Omental fat pad (tissue), 4 donors: ENCODE measurements at places on chromosomes 7 and 10. TPM values are rescaled to one million over a fixed set of nuclear protein-coding genes. Genes with fewer than 3 reads are reported as not detected.
A peak's percentile ranks its signal among the peaks of the same experiment; 100 is the strongest.

GRCh38 chr7:36107926-36108631, 45.0 kb upstream of the EEPD1 start:
- DNase-seq: no peak

ASAH2B gene
- total RNA-seq: 1.1 TPM

GRID1 gene
- total RNA-seq: 3.2 TPM

GRCh38 chr10:52308251-52309031, 5.6 kb upstream of the DKK1 start:
- DNase-seq: no peak

DNA sequence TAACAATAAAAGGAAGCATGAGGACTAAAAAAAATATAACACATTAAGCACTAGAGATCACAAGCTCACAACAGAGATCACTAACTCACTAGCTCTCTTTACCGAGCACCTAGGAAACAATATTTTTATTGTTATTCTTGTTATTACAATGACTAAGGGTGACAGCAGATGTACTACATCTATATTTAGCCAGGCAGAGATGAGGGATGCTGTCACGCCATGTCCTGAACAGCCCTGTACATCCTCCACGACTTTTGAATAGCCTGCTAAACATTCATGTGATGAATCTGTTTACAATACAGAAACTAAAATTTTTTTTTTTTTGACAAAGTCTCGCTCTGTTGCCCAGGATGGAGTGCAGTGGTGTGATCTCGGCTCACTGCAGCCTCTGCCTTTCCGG, 22.7 kb downstream of the FAM133B start:
- no peak for DNase-seq

DNA sequence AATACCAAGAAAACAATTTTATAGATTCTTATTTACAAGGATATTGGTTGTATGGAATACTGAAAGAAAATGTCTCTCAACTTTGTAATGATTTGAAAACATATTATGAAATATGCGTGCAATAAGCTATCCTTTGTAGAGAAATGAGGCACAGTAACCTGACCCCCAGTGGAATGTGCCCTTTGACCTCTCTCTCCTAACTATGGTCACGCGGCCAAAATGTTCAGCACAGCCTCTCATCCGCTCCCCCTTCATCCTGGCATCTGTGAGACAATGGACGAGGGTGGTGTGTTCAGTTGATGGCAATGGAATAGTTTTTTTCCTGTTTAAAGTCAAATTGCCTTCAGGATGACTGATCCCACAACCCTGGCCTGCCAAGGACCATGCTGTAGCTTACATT, 13.3 kb downstream of the BEND7 start:
- DNase-seq: no peak

COL26A1 gene
- 0.37 TPM for total RNA-seq

H2BK1 gene
- not detected for total RNA-seq

- no peak for DNase-seq
These were observed 98.2 kb downstream of the KIAA1217 start for GRCh38 chr10:24307116-24307515.

GRCh38 chr10:81995254-81995653, 120.3 kb downstream of the NRG3 start:
- DNase-seq: no peak

OR2A1 gene
- total RNA-seq: 0.09 TPM

PGAM2 gene
- not detected for total RNA-seq

IKZF1 gene
- 34.5 TPM for total RNA-seq

DNA sequence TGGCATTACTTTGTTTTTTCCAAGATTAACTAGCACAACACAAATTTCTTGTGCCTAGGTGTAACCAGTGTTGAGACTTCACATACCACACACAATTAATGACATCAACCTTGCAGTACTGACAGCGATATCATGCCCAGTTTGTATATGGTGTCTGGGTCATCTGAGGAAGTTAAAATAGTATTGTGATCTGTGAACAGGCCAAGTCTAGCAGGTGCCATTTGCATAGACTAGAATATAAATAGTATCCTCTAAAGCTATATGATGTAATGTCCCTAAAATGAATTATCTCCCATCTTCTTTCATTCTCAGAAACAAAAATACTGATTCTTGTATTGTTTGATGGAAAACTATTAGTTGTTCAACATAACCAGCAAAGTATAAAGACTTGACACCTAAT, 175.8 kb upstream of the KAT6B start:
- no peak for DNase-seq

DNA sequence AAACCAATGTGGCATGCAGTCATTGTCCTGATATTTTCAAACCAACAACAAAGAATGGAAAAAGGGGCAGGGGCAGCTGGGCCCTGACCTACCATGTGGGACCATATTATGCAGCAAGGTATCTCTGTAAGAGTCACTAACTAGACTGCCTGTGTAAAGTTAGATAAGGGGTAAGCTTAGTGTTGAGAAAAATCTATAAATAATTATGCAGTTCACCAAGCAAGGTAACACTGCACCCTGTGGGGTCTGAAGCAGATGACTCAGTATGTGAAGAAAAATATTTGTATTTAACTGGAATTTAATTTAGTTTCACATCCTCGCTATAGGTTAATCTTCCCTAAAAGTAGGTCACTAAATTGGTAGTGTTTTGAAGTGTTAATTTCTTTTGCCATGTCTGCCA, 99.3 kb downstream of the PPP1R3A start:
- DNase-seq: no peak

CTNNA3 gene
- 1.2 TPM for total RNA-seq

- DNase-seq: no peak
These were observed 8.2 kb downstream of the TPK1 start for GRCh38 chr7:144827621-144828020.

CRHR2 gene
- total RNA-seq: 0.95 TPM

GRCh38 chr10:22927661-22928403, at the start of gene ARMC3:
Gene ARMC3 (plus strand): TSS chr10:22928053. CDS start chr10:22931997, 3,944 bp downstream.
- DNase-seq: no peak

KBTBD2 gene
- total RNA-seq: 45.6 TPM

PTPRZ1 gene
- total RNA-seq: 13.3 TPM

ZDHHC4 gene
- total RNA-seq: 45.3 TPM

HHEX gene
- 20.0 TPM for total RNA-seq

LLCFC1 gene
- total RNA-seq: not detected

DNA sequence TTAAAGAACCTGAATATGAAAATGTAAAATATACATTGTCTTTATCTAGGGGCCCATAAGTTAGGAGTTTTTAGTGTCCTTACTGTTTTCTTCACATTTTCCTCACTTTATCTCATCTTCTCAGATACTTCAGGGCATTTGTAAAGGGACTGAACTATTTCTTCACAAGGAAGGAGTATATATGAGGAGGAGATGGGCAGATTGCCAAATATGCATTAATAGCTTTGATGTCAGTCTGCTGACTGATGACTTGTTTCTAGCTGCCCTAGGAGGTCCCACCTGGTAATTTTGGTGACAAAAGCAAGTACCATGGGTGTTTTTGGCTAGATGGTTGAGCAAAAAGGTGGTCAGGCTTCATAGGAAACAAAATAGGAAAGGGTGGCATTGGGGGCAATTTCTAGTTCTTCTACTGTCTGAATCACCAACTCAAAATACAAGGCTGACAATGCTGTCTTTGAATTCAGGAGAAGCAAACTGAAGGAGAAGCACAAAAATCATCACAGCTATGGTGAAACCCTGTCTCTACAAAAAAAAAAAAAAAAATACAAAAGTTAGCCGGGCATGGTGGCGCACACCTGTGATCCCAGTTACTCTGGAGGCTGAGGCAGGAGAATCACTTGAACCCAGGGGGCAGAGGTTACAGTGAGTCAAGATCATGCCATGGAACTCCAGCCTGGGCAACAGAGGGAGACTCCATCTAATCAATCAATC, 10.4 kb upstream of the STRIP2 start:
- DNase-seq: no peak

FGFBP3 gene
- 3.0 TPM for total RNA-seq

ABCB4 gene
- total RNA-seq: 0.84 TPM

DNA sequence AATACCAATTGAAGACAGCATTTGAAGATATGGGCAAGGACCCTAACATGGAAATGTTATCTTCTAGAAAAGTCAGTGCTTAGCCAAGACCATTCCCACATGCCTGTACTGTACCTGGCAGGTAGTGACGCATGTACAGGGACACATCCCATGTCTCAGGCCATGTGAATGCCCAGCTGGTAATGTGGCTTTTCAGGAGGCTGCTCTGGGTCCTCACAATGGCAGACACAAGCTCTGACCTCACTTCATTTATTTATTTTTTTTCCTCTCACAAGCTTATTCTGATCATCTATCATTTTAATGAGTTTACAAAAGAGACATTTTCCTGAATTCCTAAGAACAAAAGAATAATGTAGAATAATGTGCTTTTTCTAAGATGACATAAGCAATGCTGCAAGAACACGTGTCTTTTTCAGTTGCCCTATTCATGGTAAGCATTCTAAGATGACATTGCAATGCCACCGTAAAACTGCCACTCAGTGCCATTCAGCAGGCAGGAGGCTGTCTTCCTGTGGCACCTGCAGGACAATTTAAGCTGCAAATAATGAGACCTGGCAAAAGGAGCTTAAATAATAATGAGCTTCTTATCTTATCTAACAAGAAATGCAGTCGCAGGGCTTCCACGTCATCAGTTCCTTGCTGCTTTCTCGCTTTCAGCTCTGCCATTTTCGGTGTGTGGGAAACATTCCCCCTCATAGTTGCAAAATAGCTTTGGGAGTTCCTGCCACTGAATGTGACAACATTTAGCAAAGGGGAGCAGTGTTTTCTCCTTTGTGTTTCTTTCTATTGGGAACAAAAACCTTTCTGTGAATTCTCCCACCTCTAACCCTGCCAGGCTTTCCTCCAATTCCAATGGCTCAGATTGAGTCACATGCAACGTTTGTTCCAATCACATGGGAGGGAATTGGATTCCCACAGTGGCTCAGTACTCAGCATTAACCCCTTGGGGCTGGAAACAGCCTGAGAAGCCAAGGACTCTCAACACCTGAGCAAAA, 113.0 kb downstream of the SEC23IP start:
- no peak for DNase-seq

GTF2IRD2 gene
- 8.1 TPM for total RNA-seq

DNA sequence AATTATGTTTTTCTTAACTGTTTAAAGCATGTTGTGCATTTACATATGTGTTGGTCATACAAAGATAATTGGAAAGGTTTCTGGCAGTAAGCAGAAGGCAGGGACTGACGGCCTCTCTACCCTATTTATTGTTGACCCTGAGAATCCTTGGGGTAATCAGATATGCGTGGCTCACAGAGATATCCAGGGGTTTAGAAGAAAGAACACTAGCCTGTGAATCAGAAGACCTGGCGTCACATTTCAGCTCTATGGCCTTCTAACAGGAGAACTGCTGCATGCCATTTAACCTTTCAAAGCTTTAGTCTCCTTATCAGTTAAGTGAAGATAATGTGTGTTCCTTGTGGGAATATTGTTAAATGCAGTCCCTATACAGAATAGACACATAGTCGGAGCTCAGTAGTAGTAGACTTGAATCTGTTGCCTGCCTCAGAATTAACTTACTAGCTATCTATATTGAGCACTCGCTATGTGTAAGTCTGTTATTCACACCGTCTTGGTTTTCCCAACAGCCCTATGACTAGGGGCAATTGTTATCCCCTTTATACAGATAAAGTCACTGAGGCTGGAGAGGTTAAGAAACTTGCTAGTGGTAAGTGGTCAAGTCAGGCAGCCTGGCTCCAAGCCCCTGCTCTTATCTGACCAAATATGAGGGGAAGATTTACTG, 129.6 kb upstream of the ANKRD1 start:
- DNase-seq: no peak

ASAH2 gene
- total RNA-seq: 0.37 TPM

- peak; percentile 50 for DNase-seq
These were observed 60.8 kb upstream of the PPIF start for GRCh38 chr10:79286318-79286951.

DNA sequence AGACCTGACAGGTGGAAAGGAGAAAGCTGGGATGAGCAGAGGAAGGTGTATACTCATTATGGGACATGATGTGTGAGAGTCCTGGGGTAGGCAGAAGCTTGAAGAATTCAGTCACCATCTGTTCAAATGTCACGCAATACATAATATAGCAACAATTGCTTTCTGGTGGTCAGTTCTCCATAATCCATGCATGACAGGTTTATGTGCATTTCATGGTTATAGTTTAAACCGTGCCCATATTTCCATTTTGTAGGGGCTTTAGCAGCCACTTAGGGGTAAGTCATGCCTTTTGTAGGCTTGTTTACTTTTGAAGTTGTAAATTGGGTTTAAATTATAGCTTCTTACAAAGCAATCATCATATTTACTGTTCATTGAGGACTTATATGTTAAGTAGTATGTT, 158.8 kb downstream of the NXPH1 start:
- no peak for DNase-seq

GRCh38 chr7:39686261-39686924, 63.0 kb downstream of the RALA start:
- no peak for DNase-seq

GRCh38 chr7:24366876-24367275, 82.9 kb downstream of the NPY start:
- DNase-seq: no peak

LCOR gene
- total RNA-seq: 19.1 TPM

SPDYE8 gene
- total RNA-seq: not detected

- no peak for DNase-seq
These were observed 131.9 kb downstream of the LHPP start for GRCh38 chr10:124593431-124593985.

DNA sequence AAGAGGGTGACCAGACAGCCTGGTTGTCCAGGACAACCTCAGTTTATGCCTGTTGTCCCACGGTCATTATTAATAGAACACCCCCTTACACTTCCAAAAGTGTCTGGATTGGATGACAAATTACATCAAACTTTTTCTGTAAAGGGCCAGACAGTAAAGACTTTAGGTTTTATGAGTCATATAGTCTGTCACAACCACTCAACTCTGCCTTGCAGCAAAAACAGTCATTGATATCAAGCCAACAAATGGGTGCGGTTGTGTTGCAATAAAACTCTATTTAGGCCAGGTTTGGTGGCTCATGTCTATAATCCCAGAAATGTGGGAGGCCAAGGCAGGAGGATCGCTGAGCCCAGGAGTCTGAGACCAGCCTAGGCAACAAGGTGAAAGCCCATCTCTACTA, 66.7 kb upstream of the ATP6V0A4 start:
- no peak for DNase-seq

GRCh38 chr10:50431791-50432190, 180.5 kb upstream of the ASAH2 start:
- DNase-seq: no peak

DNA sequence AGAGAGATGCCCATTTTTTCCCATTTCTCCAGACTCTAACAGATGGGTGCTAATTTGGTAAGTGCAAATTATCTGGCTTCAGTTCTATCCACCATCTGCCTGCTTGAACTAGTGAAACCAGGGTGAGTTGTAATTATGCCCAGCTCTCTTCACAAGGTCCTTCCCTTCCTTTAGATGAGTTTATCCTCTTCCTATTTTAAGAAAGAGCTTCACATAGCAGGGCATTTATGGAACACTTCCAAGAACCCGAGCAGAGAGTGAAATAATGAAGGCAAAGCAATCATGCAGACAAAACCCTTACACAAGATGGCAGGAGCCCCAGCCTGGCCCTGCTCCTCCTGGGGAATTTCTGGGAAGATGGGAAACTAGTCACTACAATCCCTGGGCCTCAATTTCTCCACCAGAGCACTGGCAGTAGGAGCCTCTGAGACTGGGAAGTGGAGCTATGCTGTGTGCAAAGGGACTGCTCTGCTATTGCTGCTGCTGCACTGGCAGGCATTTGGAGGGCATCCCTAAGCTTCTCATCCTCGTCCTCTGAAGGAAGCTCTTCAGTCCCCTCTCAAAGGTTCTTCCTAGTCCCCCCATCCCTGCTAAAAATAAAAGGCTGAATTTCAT, 33.7 kb upstream of the PLXNA4 start:
- DNase-seq: no peak

SDK1 gene
- 2.5 TPM for total RNA-seq

SSC4D gene
- total RNA-seq: 2.1 TPM

- no peak for DNase-seq
These were observed 25.1 kb downstream of the MRPS24 start for GRCh38 chr7:43844257-43844656.
